Panc1 (cell line): ENCODE measurements at places on chromosomes 1 and 21. TPM values are rescaled to one million over a fixed set of nuclear protein-coding genes. Genes with fewer than 3 reads are reported as not detected.

ETV3L gene
- total RNA-seq: not detected

- DNase-seq: no peak
Observed at GRCh38 chr21:34986561-34987500, 62.3 kb downstream of the RUNX1 start.

- DNase-seq: no peak
Observed at GRCh38 chr1:84223751-84224432, 77.6 kb upstream of the SAMD13 start.

DNA sequence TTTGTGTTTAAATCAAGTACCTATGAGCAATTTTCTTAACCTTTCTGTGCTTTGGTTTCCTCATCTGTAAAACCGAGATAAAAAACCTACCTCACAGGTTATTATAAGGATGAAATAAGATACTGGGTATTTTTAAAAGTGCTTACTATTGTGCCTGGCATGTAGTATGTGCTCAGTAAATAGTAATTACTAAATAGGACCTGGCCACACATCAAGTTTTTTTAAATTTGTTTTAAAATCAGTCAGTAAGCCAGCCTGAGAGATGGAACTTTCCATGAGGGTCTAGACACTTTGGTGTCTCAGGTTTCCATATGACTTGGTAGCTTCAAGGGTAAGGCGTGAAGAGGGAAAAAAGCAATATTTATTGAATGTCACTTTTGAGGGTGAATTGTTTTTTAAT, 7.0 kb upstream of the ATF3 start:
- DNase-seq: no peak

DNA sequence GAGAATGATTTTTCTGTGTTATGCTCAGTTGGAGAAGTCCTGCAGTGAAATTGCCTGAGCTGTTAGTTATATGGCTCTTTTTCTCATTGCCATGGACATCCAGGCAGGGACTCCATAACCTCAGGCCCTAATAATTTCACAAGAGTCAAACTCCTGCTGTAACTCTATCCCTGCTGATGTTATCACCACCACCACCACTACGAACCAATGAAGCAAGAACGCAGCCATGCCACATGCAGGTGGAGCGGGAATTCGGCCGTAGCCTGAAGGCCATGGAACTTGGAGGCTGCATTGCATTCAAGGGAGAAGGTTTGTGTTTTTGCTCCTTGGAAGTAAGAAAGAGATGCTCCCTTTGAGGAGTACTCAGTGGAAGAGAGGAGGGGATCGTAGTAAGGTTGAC, 16.8 kb upstream of the DLGAP3 start:
- no peak for DNase-seq

DNA sequence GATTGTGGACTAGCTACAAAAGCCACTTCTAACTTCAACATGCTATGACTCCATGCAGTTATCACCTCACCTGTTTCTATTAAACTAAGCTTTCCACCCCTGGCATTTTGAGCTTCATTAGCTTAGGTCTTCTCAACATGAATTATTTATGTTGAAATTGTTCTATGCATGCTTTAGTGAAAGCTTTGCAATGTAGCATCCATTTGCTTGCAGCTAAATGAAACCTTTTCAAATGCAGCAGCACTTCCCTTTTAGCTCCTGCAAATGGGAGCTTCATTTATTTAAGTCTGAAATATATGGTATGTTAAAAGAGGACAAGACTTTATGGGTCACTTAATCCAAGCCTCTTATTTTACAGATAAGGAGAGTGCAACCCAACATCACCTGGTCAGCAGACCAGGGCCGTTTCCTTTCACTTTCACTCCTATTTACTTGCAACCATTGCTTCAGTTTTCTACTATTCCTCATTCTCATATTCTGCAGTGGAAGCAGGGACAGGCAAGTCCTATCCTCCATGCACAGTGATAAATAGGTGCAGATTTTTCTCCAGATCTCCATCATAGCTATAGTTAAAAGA, 56.4 kb upstream of the SAMSN1 start:
- DNase-seq: no peak
